ENCODE measurements at places on chromosomes 6 and 20.
A peak's percentile ranks its signal among the peaks of the same experiment; 100 is the strongest.

GRCh38 chr20:18588574-18588933, 700 bp downstream of the DTD1 start:
- DNase-seq: no peak
- H3K36me3 ChIP-seq: no peaks in the 10 kb centered on the region
- H3K27me3 ChIP-seq: no peaks in the 10 kb centered on the region
- H3K4me3 ChIP-seq: peak overlapping the region; percentile 75
- H3K4me1 ChIP-seq: no peaks in the 10 kb centered on the region

DNA sequence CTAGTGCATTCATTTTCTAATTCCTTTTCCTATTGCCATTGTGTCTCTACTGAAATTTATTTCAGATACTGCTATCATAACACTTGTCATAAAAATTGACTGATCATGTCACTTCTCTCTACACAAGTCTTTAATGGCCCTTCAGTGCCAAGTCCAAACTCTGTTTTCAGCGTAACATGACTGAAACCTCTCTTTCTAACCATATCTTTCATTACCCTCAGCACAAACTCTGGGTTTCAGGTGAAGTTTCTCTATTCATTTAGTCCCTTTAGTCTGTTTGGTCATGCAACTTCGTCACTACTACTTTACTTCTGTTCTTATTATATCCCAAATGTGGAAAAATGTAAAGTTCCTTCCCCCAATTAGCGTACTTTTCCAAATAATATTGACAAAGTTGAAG, 234.9 kb downstream of the OGFRL1 start:
- no peaks in the 10 kb centered on the region for H3K4me1 ChIP-seq
- H3K36me3 ChIP-seq: no peaks in the 10 kb centered on the region
- no peak overlapping the region for H3K4me3 ChIP-seq
- no peak for DNase-seq
- no peaks in the 10 kb centered on the region for H3K27me3 ChIP-seq
- H3K27ac ChIP-seq: no peak overlapping the region

DNA sequence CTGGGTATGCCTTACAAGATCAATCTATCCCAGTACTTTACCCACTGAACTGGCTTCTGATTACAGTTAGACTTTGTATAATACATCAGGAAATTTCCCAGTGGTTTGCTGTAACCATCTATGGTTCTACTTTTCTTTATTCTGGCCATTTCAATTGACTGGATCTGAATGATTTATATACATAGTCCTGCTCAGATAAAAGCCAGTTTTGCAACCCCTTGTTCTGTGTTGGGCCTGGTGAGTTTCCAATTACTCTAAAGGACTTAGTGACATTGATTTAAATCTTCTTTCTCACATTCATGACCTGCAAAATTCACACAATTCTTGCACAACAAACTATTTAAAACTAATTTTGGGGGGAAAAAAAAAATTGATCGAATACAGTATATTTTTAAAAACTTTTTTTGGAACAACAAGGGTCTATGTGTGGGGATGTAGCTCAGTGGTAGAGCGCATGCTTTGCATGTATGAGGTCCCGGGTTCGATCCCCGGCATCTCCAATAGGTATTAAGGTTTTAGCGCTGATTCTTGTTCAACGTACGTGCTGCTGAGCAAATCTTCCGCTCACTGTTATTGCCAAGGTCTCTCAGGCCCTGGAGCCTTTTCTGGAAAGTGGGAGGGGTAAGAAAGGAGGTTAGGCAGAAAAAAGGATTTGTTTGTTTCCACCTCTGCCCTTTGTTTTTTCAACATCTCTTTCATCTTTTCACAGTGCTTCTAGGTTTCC, 117.5 kb downstream of the GPX5 start:
- H3K27ac ChIP-seq: no peak overlapping the region
- no peaks in the 10 kb centered on the region for H3K27me3 ChIP-seq
- no peaks in the 10 kb centered on the region for H3K36me3 ChIP-seq
- peak; percentile 78 for DNase-seq
- H3K4me3 ChIP-seq: no peak overlapping the region

DNA sequence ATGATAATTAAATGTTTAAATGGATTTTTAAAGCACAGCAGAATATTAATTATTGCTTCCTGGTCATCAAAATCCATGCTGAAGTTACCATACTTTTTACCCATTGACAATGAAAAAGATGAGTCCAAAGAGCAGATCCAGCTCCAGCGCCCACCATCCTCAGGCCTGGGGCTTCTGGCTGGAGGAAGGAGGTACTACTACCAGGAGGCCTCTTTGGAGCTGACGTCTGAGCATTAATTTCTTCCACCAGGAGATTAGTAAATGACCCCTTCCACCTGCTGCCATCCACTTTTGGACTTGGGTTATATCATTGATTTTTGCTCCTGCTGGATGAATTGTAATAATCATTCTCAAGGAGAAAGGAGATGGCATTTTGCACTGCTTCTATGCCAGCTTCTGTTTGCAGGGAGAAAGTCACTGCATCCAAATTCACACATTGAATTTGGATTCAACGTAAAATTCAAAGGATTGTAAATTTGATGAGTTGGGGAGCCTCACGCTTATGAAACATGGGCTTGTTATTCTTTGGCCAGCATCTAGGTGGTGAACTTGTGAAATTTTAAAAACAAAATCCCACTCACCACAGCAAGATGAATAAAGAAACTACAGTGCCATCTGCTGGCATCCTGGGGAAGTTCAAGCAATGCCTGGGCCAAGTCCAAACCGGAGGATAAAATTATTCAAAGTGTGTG, 121.8 kb downstream of the SASH1 start:
- H3K27ac ChIP-seq: peak overlapping the region; percentile 5
- no peak overlapping the region for H3K4me3 ChIP-seq
- no peaks in the 10 kb centered on the region for H3K27me3 ChIP-seq
- no peaks in the 10 kb centered on the region for H3K36me3 ChIP-seq

DNA sequence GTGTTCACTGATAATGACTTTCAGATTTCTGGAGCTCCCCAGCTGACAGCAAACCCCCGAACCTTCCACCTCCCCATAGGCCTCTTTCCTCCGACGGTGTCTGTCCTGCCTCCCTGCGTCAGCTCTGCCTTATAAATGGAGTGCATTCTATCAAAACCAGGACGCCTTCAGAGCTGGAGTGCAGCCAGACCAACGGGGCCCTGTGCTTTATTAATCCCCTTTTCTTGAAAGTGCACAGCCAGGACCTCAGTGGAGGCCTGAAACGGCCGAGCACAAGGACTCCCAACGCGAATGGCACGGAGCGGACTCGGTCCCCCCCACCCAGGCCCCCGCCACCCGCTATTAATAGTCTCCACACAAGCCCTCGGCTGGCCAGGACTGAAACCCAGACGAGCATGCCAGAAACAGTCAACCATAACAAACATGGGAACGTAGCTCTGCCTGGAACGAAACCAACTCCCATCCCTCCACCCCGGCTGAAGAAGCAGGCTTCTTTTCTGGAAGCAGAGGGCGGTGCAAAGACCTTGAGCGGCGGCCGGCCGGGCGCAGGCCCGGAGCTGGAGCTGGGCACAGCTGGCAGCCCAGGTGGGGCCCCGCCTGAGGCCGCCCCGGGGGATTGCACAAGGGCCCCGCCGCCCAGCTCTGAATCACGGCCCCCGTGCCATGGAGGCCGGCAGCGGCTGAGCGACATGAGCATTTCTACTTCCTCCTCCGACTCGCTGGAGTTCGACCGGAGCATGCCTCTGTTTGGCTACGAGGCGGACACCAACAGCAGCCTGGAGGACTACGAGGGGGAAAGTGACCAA, 42.3 kb upstream of the NAA20 start:
- H3K4me1 ChIP-seq: peaks cover 20% of the 10 kb centered on the region
- DNase-seq: peak; percentile 97
- peak overlapping the region; percentile 71 for H3K4me3 ChIP-seq
- H3K27me3 ChIP-seq: no peaks in the 10 kb centered on the region
- H3K27ac ChIP-seq: peak overlapping the region; percentile 92
- peaks cover 18% of the 10 kb centered on the region for H3K36me3 ChIP-seq

DNA sequence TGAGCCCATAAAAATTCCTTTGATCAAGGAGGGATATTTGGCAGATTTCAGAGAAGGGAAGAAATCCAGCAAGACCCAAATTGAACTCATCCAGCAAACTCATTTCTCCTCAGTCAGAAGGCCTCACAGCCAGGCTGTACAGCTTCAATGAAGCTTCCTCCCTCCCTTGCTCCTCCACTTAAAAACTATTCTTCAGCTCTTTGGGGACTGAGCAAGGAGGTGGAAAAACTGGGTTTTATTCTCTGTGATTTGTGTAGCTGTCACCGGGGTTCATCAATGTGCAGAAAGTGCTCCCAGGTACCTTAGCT, 158.7 kb upstream of the ZNF184 start:
- DNase-seq: no peak
- no peaks in the 10 kb centered on the region for H3K4me1 ChIP-seq
- H3K27me3 ChIP-seq: no peaks in the 10 kb centered on the region

GRCh38 chr6:158867381-158868121, 48.4 kb upstream of the EZR start:
- no peaks in the 10 kb centered on the region for H3K27me3 ChIP-seq
- H3K36me3 ChIP-seq: no peaks in the 10 kb centered on the region
- H3K27ac ChIP-seq: no peak overlapping the region
- DNase-seq: no peak

Data from IMR-90 (cell line).